Activated naive CD8-positive, alpha-beta T cell treated with anti-CD3 and anti-CD28 coated beads for 36 hours (primary cell): ENCODE measurements at places on chromosomes 6 and 20.

- no peak for DNase-seq
Observed at GRCh38 chr20:59678951-59679350, 74.6 kb downstream of the PHACTR3 start.

GRCh38 chr20:973785-974194, 28.3 kb downstream of the RSPO4 start:
- DNase-seq, result peak; percentile 23

DNA sequence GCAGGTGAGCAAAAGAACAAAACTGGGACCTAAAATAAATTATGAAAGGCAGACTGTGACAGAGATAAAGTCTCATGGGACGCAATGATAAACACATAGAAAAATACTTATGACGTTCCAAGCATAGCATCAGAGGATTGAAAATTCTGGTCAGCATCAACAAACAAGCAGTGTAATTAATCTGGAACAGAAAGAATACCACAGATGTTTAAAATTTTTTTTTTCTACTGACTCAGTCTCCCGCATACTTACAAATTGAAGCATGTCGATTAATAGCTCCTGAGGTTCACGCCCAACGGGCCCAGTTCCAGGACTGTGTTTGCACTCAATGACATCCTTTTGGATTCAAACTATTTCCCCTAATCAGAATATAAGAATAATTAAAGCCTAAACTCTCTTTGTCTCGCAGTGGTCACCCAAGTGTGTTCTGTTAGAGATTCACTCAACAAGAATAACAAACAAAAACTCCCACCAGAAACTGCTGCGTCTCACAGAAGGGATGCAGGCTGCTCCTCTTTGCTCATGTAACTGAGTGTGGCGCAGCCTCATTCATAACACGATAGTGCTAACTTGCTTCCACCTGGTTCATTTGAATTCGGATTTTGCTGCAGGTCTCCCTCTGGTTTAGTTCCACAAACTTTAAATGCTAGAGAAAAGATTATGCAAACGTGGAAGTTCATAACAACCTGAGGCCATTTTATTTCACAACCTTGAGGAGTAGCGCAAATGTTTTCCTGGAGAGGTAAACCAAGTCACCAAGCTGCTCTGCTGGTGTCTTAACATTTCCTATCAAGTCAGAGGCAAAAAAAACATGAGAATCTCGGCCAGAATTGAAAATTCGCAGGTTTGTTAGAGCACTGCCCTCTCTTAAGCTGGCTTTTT, 69.0 kb upstream of the CITED2 start:
- no peak for DNase-seq

DNA sequence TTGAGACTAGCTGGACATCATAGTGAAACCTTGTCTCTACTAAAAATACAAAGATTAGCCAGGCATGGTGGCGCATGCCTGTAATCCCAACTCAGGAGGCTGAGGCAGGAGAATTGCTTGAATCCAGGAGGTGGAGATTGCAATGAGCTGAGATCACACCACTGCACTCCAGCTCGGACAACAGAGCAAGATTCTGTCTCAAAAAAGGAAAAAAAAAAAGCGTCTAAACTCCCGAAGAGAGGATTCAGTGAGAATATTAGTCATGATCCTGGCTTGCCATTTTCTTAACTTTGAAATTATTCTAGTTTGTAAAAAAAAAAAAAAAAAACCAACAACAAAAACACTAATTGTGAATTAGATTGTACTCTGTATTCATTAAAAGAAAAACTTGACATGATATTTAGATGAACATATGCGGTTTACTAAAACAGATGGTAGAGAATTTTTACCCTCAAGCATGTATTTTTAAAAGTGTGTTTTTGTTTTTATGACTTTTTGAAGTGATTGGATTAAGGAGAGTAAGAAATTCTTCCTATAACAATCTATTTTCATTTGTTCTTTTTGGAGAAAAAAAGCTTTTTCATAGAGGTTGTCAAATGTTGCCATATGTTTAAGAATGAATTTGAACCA, 80.7 kb downstream of the UST start:
- no peak for DNase-seq

DNA sequence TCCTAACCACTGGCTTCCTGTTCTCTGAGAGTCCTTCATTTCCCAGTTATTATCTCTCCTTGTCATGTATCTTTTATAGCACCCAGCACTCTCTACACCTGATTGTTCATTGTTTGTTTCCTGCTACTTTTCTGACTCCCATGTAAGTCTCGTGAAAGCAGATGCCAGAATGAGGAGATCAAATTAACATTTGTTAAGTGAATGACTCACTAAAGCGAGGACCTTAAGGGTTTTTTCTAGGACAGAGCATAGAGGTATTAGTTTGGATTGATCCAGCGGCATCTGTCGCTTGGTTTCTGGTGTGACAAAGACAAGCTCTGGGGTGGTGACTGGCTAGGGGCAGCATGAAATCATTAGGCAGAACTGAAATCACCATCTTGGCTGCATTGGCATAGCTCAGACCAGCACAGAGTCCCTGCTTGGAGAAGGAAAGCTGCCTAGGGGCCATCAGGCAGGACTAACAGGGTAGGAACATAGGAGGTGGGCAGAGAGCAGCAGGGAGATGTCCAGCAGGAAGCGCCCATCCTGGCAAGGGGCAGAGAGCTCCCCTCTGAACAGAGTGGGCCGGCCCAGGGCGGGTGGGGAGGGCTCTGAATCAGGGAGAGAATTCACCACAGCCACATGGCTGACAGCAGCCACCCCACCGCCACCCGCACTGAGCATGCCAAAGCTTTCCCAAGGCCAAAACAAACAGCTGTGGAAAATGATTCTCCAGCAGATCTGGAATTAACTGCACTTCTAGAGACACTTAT, 97.1 kb upstream of the CEP85L start:
- DNase-seq, result no peak

DNA sequence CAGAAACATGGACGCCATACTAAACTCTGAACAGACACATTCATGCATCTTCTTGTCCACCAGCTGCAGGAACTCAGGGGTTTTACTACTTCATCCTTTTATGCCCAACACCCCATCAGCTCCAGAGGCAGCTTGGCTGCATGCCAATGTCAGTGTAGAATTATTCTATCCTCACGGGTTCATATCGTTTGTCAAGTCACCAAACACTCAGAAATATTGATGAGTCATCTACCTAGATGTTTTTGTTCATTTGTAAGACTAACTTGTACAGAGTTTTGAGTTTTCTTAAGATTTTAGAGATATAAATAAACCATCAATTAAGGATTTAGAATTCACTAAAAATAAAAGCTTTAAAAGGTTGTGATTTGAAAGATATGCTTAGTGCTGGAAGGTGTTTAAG, 590.7 kb upstream of the FLRT3 start:
- no peak for DNase-seq

DNA sequence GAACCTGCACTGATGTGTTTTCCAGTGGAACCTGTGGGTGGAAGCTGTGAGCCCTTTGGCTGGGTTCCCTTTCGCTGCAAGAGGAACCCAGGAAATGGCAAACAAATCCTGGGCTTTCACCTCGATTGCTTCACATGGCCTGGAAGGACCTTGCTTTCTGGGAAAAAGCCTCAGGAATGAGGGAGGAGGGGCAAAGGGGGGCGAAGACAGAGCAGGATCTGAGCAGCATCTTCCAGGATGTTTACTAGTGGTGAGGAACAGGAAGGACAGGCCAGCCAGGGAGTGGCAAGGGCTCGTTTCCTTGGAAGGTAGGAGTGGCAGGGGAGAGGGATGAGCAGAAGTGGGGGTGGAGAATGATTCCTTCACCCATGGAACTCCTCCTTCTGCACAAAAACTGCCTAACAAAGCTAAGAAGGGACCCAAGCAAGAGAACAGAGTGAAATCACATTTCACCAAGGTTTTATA, 5.9 kb downstream of the SLC2A10 start:
- DNase-seq, result no peak

- DNase-seq, result no peak
Observed at GRCh38 chr6:14703586-14703985, 542.3 kb upstream of the JARID2 start.

GRCh38 chr6:80969439-80969838, 783.0 kb downstream of the TENT5A start:
- no peak for DNase-seq
